ENCODE measurements at places on chromosomes 6 and 20. TPM values are rescaled to one million over a fixed set of nuclear protein-coding genes. Genes with fewer than 3 reads are reported as not detected.

EYS gene
- not detected for total RNA-seq

GRCh38 chr6:154425034-154425433 is 68.4 kb upstream of the IPCEF1 start:
- DNase-seq: no peak

TNF gene
- total RNA-seq: 0.36 TPM

DNA sequence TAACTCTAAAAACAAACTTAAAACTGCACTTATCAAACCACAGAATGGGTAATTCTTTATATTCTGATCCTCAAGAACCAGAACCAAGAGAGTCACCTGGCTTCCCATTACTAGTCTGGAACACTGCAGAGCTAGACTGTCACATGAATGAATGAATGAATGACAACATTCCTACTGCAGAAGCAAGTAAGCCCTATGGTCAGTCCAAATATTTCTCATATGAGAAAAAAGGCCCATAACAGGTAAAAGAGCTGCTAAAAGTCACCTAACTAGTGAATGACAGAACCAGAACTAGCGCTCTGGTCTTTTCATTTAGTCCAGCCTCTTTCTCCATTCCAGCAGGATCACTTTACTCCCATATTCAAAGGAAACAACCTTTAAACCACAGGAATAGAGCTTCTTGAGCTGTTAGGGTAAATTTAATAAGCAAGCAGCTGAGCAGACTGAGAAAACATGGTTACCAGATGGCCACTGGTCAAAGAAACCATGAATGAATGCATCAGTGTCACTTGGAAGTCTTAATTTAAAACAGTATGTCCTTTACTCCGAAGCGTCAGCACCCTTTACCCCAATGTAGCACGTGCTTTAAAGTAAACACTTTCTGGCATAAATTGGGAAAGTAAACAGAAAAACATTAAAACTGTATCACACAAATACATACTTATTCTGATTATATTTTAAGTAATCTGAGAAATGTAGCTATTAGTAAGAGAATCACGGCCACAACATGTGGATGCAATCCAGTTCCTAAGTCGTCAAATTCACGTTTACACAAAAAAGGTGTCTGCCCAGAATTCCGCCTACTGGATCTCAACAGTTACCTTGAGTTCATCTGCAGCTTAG is 1.4 kb downstream of the PREP start:
- DNase-seq: no peak

NUS1 gene
- total RNA-seq: 35.3 TPM

DNA sequence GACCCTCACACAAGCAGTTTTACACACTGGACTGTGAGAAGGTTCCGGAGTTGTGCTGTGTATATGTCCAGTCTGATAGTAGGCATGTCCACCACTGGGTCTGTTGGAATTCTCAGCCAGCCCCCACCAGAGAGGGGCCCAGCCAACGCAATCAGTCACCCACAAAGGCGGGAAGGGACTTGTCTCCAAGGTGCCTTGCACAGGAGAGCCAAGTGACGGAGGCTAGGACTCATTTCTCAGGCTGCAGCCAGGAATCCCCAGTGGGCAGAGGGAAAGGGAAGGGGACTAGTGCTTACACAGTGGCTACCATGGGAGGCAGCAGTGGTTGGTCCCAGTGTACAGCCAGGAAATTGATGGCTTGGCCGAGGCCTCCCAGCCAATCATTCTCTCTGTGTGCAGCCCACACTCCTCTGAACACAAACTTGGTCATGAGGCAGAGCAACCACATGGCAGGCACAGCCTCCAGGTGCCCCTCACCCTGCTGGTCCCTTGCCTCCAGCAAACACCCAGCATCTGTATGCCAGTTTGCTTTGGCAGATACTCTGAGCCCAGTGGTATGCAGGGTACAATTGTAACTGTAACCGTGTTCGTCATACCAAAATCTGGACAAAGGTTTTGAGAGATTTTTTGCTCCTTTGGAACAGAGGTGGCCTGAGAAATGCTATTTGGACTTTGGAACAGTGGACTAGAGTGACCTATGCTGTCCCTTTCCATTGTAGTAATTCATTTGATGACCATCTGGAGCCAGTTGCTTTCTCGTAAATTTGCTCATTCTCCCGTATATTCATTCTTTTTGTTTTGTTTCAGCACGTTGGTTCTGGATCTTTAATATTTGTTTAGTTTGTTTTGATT is 72.9 kb upstream of the MYL9 start:
- DNase-seq: no peak

DNA sequence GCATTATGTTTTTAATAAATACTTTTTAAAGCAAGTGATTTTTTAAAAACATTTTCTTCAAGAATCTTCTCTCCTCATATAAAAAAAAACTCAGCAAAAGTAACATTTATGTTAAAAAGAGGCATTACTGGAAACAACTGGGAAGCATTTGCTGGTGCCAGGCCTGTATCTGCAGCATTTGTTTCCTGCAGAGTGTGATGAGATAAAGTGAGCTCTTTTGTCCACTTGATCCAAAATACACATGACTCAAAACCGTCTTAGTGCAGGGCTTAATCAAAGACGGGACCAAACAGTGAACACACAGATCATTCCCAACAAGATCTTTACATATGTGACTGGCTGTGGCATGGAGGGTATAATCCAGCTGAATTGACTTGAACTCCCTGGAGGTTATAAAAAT is 28.3 kb upstream of the RIPPLY2 start:
- no peak for DNase-seq

PAQR8 gene
- total RNA-seq: 20.5 TPM

GRCh38 chr6:162728197-162728596 is 423 bp downstream of the PACRG start:
- no peak for DNase-seq

- DNase-seq: no peak
Observed at GRCh38 chr20:3312940-3313682, 74.1 kb upstream of the SLC4A11 start.

SAMHD1 gene
- total RNA-seq: 95.4 TPM

- DNase-seq: no peak
Observed at GRCh38 chr6:91328241-91328640, 741.4 kb upstream of the MAP3K7 start.

MRAP2 gene
- total RNA-seq: 5.3 TPM

GRCh38 chr6:167826896-167827582 is at the start of gene AFDN:
TSS of gene AFDN (plus strand) at chr6:167826911. CDS start at chr6:167827133, 222 bp downstream.
- DNase-seq: no peak

MACROD2 gene
- total RNA-seq: 17.1 TPM

RTF2 gene
- total RNA-seq: 91.2 TPM

DNA sequence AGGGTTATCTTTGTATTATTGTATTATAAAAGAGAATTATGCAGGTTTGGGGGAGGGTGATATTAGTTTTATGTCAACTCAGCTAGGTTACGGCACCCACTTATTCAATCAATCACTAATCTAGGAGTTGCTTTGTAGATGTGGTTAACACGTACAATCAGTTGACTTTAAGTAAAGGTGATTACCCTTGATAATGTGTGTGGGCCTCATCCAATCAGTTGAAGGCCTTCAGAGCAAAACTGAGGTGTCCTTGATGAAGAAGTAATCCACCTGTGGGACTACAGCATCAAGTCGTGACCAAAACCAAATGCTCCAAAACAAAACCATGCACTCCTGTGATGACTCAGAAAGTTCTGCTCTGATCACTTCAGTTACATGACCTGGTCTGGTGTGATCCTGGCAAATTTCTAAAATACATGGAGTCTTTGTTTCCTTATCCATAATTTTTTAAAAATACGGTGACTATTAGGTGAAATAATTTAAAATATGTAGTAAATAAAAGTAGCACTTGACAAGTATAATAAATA is 114.1 kb downstream of the IYD start:
- no peak for DNase-seq

GRCh38 chr6:54048782-54049181 is 62.5 kb upstream of the MLIP start:
- DNase-seq: no peak

PRND gene
- total RNA-seq: not detected

LSM2 gene
- 35.6 TPM for total RNA-seq

NOL7 gene
- total RNA-seq: 56.9 TPM

DNA sequence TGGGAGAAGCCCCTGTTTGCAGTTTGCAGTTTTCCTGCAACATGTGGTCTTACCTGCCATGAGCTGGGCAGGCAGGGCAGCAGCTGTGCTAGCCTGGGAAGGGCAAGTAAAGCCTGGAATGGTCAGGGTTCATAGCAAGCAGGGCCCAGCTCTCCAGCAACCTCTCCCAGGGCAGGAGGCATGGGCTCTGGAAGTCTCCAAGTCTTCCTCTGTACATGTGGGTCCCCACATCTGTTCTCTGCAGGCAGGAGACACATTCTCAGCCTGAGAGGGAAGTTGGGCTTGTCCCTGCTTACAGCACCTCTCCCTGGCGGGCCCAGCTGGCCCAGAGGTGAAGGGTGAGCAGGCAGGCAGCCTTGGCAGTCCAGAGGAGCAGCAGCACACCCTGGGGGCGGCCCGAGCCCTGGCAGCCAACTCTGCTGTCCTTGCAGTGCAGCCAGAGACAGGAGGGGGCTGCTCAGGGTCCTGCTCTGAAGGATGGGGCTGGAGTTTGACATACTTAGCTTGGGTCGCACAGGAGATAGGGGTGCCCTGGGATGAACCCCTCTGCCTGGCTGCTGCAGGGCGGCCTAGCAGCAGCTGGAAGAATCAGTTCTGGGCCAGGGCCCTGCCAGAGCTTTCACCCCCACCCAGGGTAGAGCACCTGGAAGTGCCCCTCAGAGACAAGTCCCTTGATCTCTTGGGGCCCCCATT is 176.0 kb downstream of the MRPL14 start:
- DNase-seq: peak; percentile 80

DNA sequence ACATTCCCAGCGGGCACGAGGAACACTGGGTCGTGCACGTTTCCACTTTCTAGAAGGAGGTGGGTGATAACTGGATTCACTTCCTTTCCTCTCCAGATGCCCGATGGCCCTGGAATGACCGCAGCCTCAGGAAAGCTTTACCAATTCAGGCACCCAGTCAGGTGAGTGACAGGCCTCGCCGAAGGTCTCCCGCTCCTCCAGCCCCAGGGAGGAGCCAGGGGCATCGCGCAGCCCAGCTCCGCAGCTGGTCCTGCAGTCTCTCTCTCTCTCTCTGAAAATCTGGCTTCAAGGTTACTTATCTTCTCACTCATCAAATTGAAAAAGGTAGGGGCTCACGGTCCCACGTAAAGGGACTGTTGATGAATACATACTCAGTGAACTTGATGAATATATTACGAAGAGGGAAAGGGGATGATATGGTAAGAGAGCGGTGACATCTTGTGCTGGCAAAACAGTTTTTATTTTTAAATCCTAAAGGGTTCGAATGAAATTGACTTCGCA is 891 bp downstream of the RIPPLY2 start:
- DNase-seq: no peak

DNA sequence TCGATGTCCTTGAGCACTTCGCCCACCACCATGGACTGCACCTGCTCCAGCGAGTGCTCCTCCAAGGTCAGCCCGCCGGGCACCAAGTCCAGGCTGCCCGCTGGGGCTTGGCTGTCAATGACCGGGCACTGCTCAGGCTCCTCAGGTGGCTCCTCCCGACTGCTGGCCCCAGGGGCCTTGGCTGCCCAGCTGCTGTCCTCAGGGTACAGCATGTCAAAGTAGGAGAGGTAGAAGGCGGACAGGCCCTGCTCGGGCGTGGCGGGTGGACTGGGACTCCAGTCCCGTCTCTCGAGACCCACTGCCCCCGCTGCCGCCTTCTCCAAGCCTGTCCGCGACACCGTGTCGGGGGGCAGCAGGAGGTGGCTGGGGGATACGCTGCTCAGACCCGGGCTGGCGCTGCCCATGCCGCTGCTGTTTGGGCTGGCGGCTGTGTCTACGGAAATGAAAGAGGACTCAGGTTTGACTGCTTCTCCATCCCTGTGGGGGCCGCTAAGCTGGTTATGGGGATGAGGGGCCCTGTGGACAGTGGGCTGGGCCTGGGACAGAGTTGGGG is 12.0 kb downstream of the SPDEF start:
- no peak for DNase-seq

GRCh38 chr20:41095110-41095969 is 42.0 kb upstream of the PLCG1 start:
- DNase-seq: no peak

CCM2L gene
- total RNA-seq: 8.2 TPM

GRCh38 chr20:31505903-31506302 is 8.3 kb upstream of the HM13 start:
- no peak for DNase-seq

RBPJL gene
- total RNA-seq: not detected

- DNase-seq: no peak
Observed at GRCh38 chr6:107305391-107305790, 154.0 kb downstream of the PDSS2 start.
